ENCODE measurements at places on chromosomes 7 and 10. TPM values are rescaled to one million over a fixed set of nuclear protein-coding genes. Genes with fewer than 3 reads are reported as not detected.

Gene IL6
- polyA plus RNA-seq = not detected

DNA sequence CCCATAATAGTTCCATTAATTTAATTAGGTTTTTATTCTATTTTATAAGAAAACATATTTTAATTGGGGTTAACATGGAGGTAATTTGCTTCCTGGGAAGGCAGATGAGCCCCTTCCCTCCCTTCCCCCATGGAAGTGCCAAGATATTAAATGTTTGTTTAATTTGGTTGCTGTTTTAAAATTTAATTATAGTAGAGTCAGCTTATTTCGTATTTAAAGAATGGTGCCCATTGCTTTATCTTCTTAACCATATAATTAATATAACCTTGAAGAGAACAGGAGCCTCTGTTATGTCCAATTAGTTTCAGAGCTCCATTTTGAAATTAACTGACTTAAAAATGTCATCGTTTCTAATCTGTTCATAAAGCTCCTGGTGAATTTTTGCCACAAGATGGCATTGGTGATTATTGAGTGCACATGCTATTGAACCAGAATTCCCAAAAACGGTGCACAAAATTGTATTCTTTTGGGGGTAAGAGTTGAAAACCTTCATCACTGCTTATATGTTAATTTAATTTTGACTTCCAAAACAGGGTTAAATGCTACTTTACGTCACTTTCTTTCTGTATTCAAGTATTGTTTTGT lies 26.0 kb downstream of the KLHDC10 start:
- no peak for DNase-seq

Gene CDK1
- 34.0 TPM for polyA plus RNA-seq

DNA sequence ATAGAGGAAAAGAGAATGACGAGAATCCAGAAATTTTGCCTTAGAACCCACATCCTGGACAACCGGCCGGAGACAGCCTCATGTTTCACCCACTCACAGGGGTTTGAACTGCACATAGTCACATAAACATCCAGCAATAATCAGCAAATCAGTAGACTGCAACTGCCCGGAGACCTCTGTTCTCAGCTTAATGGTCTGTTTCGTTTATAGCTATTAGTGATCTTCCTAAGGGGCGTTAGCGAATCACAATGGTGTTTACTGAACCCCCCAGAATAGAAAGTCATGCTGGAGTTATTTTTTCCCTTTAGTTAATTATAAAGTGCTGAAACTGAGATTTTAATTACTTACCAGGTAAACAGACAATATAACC lies 98.4 kb downstream of the SFMBT2 start:
- DNase-seq = no peak

Gene CAV1
- polyA plus RNA-seq = 1.8 TPM

DNA sequence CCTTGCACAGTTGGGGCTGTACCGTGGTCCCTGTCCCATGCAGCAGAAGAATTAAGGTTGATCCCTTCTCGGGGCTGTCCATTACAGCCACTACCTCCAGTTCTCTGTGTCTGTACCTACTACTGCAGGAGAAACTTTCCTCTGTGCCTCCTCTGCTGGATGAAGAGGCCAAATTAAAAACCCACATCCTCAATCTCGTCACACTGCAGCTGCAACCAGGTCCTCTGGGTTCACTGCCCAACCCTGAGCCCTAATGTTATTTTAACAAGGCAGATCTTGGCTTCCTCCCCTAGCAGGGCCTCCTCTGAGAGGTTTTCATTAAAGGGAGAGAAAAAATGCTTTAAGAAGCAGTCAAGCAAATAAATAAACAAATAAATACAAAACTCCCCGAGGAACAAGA lies 66.6 kb downstream of the PLXNA4 start:
- DNase-seq = no peak

DNA sequence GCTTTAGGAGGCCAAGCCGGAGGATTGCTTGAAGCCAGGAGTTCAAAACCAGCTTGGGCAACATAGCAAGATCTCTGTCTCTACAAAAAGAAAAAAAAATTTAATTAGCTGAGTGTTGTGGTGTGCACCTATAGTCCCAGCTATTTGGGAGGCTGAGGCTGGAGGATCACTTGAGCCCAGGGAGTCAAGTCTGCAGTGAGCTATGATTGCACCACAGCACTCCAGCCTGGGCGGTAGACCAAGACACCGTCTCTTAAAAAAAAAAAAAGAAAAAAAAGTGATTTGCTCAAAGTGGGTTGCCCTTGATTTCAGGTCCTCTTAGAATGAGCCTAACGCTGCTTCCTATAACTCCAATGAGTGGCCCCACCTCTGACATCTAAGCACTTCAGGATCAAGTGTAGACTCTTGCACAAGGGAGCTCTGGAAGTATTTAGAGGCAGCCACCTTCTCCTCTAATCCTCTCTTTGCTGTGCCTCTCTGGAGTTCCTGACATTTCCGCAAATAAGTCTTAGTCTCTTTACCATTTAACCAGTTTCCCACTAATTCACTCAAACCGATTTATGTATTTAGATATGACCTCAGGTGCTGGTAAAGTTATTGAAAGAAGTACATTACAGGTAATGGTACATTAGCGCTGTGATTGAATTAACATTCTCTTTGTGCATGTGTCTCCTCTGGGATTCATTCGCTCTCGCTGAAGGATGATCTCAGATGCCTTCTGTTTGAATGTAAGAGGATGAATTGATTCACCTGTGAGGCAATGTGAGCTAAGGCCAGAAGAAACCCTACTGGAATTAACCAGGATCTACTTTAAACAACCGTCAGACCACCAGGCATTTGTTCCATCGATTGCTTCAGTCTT lies 60.8 kb upstream of the CELF2 start:
- DNase-seq = no peak

- no peak for DNase-seq
These were observed 535.8 kb downstream of the PTPRN2 start for GRCh38 chr7:158051776-158052175.

DNA sequence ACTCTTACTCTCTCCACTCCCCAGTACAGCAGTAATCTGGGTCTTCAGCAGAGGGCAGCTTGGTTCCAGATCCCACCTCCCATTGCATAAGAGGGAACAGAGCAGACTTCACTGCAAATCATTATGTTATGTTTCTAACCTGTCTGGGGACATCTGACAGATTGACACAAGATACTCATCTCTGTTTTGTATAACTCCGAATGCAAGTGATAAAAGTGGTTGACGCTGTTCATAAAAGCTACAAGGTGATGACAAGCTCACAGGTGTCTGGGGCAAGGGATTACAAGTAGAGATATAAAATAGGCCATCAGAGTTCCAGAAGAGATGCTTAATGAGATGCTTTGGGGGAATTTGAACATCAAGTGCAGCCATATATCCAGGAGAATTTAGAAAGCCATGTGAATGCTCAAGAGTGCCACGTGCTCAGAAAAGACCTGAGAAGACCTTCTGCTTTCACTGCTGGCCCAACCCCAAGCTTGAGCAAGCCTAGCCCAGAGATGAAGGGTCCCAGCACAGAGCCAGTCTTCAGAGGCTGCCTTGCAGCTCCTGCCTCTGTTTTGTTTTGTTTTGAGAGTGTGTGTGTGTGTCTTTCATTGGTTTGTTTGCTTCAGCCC lies 80.6 kb downstream of the VSTM2A start:
- no peak for DNase-seq

GRCh38 chr10:43961523-43962345 lies 313.1 kb upstream of the ZNF32 start:
- DNase-seq = no peak

Gene HMX2
- polyA plus RNA-seq = not detected

- no peak for DNase-seq
These were observed 14.3 kb downstream of the ZC3HAV1 start for GRCh38 chr7:139095194-139095659.

DNA sequence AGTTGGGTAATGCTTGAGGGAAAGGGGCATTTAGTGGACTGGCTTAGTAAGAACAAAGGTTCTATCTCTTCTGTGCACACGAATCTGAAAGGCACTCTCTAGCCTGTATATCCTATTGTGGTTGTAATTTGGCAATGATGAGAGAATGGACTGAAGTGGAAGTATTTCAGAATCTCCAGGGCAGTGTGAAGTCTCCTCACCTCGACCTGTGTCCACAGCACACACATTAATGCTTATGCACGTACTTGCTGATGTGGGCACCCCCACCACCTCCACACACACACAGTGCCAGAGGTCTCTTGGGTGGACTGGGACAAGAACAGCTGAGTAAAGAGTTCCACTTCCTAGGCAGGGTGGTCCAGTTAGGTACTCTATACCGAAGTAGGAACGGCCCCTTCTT lies 6.9 kb downstream of the SMC3 start:
- DNase-seq = no peak

Gene CRYGN
- polyA plus RNA-seq = 0.77 TPM

- peak; percentile 65 for DNase-seq
These were observed at the start of gene CXCL12 for GRCh38 chr10:44385026-44385695. Gene CXCL12 (minus strand): TSS chr10:44385097. CDS start chr10:44385005, 92 bp downstream.

Gene UNCX
- polyA plus RNA-seq = 6.7 TPM

DNA sequence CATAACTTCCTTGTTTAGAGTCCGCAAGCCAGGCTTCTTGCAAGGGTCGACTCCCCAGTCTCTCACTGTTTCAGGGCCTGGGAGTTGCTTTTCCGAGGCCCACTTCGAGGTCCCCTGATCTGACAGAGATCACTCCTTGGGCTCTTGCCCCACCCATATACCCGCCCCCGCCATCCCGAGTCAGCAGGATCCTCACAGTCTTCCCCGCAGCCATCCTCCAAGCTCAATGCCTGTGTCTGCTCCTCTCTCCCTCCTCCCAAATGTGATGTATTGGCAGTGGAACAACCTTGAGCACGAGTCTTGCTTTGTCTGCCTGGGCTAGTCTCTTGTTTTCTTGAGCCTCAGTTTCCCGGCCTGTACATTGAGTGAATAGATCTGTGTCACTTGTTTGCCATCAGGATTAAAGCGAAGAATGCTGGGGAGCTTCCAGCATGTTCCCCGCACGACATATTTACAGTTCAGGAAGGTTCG lies 2.4 kb upstream of the HMX2 start:
- no peak for DNase-seq

DNA sequence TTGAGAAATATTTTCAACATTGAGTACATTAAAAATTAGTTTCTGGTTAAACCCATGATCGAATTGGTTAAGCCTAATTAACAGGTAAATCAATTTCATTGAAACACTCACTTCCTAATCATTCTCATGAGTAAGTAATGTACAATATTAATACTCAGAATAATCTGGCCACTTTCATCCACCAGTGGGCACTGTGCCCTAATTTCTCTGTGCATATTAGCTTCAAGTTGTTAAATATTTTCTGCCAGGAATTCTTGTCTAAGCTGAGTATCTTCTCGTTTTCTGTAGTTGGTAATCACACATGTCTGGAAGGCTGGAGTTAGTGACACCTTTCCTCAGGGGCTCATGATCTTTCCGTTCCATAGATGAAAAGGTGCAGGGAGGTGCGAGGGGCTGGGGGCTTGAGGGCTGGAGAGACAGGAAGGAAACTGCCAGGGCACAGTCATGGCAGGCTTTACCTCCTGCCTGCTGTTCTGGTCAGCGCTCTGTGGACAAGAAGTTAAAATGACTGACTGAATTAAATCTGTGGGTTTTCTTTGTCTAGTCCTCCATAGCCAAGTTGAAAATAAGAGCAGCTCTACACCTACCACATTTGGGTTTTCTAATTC lies 71.9 kb downstream of the WIPF3 start:
- DNase-seq = peak; percentile 23

DNA sequence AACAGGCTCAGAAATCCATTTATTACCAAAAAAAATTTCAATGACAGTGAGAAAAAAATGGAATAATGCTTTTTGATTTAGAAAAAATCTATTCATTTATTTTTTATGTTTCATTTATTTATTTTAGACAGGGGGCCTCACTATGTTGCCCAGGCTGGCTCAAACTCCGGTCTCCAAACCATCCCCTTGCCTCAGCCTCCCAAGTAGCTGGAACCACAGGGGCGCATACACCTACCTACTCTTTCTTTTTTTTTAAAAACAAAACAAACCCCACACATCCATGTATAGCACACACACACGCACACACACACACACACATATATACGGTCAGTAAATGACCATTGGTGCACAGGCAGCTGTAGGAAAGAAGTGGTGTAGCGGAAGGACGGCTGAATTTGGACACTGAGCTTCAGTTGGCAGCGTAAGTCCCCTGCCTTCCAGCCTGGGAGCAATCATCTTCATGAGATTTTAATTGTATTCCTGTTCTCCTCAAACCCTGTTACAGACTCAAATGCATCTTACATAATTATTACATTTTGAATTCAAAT lies 28.8 kb downstream of the ARL4A start:
- no peak for DNase-seq

GRCh38 chr7:68393051-68393450 lies 1205.2 kb upstream of the AUTS2 start:
- DNase-seq = no peak

DNA sequence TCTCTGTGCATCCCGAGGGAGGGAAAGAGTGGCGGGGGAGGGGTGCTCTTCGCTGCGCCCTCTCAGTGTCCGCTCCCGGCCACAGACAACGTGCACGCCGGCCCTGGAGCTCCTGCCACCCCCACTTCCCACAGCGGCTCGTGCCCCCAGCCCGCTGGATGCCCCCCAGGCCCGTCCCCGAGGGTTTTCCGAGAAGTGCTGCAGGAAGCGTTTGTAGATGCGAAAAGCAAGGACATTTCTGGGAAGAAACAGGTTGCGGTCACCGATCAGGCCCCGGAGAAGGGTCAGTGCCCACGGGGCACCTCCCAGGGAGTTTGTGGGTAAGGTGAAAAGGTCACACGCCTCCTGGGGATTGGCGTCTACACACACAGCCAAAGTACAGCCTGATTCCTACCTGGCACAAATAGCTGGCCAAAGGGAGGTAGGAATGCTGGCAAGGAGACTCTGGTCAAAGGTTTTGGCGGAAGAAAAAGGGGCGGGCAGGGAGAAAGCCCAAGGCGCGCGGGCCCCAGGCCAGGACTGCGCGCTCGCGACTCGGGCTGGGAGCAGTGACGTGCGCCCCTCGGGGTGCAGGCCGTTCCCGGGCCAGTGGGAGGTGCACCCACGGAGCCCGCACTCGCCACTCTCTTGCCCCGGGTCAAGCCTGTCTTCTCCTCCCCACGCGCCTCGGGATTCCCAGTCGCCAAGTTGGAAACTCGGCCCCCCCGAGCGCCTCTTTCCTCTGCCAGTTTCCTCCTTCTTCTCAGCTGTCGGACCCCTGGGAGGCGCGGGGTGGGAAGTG lies 1.5 kb upstream of the NRP1 start:
- DNase-seq = peak; percentile 87

Gene OR2A42
- polyA plus RNA-seq = not detected

DNA sequence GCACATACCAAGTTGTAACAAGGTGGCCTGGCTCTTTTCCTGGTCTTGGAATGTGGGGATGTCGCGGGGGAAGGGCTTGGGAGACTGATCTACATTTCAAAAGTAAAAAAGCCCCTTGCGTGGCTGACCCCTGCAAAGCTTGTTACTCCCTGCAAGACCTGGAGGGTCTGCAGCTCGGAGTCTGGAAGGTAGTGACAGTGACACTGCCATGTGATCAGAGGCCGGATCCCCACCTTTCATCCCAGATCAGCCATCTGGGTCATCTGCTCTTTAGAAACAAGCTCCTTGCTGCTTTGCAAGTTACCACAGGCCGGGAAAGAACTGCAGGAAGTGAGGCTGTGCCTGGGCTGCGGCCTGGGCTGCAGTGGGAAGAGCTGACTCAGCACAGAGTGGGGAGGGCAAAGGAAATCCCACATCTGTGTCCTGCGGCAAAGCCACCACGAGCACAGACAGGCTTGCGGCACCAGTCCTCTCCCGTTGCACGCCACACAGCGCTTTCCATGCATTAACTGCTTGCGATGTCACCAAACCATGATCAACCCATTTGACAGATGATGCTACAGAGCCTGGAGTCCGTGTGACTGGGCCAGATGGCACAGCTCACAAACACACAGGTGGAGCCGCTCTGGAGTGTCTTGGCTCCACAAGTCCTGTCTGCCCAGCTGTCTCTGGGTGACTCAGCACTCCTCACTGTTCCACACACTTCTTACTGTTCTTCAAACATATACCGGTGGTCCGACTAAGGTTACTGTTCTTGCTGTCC lies 97.7 kb downstream of the SH3PXD2A start:
- peak; percentile 85 for DNase-seq

Data from cardiac muscle cell (in vitro differentiated cells and primary cell).